ENCODE measurements at places on chromosomes 12 and 14. TPM values are rescaled to one million over a fixed set of nuclear protein-coding genes. Genes with fewer than 3 reads are reported as not detected.

DNA sequence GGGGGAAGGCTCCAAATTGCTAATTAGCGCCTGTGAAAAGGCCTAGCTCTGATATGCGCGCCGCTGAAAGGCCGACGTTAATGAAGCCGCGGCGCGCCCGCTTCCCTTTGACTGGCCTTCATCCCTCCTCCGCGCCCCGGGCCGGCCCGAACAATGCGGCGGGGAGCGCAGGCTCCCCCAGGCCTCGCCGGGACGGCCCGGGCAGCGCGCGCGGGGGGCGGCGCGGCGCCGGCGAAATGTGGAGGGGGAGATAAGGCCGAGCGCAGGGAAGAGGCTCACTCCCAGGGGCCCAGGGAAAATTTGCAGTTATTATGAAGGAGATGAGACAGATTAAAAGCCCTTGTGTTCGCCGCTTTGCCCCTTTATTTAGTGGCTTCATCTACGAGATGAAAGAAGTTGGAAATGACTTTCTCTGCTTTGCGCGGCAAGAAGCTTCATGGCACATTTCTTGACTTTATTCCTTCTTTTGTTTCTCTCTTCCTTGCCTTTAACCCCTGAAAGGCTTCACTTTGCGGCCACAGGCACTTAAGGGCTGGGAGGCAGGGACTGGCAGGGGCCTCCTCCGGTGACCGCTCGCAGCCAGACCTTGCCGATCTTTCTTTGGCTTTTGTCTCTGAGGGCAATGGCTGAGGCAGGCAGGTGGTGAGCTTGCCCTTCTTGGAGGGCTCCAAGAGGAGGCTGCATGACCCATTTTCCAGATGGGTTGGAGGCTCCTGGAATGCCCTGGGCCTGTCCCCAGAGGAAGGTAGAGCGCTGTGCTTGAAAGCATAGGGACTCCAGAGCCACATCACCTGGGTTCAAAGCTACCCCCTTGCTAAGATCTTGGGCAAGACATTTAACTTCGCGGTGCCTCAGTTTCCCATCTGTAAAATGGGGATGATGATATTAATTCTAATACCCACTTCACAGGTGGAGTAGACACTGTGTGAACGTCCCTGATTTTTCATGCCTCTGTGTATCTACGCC, 12.7 kb upstream of the GPATCH2L start:
- no peak for DNase-seq

DNA sequence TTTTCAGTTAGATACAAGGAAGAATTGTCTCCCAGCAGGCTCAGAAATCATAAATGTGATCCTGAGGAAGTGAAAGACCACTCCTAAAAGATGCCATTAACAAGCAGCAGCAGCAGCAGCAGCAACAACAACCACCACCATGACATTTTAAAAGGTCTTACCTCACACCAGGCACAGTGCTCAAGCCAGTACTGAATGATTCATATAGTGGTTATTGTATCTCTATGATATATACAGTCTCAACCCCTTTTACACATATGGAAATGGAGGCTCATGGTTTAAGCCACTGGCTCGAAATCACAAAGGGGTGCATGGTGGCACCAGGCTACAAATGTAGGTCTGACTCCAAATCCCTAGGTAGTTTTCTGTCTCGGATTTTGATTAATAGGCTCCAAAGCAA, 126.9 kb downstream of the KTN1 start:
- no peak for DNase-seq

- no peak for DNase-seq
Measured at GRCh38 chr12:75756771-75757170, 245.4 kb upstream of the KRR1 start.

GRCh38 chr14:99426265-99426664, 54.4 kb downstream of the SETD3 start:
- no peak for DNase-seq

- peak; percentile 41 for DNase-seq
Measured at GRCh38 chr12:56013482-56013881, 7.4 kb upstream of the IKZF4 start.

DNA sequence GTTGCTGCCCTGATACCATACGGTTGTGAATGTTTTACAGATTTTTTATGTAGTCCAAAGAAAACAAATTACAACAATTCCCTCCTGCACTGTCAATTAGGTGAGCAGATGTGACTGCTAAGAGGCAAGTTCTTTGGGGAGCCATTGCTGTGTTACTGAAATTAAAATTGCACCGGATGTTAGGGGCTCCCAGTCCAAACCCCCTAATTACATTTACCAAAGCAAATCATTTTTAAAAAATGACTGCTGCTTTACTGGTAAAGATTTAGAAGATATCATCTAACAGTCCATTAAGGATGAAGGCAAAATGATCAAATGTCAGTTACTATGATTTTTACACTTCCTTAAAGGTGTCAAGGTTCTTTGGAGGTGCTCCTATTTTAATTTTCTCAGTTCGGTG, 70.1 kb upstream of the CSRP2 start:
- DNase-seq = no peak

- no peak for DNase-seq
Measured at GRCh38 chr14:34003691-34004090, 52.8 kb upstream of the EGLN3 start.

DNA sequence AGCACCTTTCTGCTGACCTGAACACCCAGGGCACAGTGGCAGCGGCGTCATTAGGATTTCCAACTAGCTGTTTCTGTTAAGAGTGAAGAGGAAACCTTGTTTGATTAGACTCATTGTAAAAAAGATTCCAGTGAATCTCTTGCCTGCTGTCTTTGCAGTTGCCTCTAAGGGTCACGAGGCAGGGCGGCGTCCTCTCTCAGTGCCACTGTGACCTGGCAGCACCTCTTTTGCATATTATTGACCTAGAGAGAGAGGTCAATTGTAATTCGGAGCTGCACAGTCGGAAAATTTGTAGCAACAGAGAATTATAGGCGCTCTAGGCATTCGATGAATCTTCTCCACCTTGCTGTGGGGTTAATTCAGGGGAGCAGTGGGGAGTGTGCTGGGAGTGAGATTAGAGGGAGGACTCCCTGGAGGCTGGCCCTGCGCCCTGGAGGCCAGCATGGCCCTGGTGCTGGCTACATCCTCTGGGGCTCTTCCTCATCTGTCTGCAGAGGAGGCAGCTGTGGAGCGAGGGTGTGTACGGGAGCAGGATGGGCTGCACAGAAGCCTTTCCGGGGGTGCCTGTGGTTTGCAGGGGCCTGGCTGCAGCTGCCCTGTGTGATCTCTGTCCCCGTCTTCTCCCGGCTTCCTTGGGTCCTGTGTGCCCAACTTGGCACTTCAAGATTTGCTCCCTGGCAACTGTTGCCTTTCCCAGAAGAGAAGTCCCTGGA, 14.3 kb downstream of the PACS2 start:
- DNase-seq = no peak

- DNase-seq = no peak
Measured at GRCh38 chr14:31568161-31568560, 7.0 kb downstream of the NUBPL start.

DNA sequence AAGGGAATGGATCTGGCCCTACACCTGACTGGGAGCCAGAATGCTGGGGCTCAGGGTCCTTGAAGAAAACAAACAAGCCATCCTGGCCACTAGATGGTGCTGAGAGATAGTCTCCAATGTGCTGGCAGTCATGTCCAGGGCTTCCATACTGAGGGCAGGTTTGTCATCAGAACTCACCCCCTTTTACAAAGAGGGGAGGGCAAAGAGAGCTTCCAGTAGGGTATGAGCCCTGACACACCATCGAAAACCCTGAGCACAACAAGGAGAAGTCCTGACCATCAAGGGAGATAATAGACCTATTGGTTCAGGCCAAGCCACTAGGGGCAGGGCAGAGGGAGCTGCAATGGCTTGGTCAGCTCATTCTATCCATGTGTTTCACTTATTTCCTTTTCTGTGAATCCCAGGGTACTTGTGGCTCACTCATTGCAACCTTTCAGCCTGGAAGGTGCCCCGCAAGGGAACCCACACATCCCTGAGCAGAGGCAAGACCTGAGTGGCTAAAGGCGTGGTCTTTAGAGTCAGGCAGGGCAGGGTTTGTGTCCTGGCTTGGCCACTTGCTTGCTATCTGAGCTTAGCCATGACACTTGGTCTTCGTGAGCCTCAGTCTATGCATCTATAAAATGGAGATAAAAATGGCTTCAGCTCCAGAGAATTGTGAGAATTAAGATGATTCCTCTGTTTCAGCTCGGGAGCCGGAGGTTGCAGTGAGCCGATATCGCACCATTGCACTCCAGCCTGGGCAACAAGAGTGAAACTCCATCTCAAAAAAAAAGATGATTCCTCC, 6.2 kb upstream of the PLEKHH1 start:
- peak; percentile 70 for DNase-seq

DNA sequence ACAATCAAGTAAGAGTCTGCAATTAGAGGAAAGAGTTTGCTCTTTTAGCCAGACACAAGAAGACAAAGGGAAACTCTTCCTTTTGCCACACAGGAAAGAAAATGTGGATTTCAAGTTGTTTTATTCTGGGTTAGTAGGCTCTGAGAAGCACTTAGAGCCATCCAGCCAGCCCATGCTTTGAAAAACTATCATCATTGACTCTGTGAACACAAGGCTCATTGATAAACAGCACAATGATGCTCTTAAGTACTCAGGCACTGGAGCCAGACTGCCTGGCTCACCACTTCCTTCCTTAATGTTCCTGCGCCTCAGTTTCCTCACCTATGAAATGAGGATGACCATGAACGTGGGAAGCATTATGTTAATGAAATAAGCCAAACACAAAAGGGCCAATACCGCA, 150.2 kb upstream of the EEA1 start:
- DNase-seq = no peak

- DNase-seq = peak; percentile 55
Measured at GRCh38 chr14:61668282-61668681, 27.0 kb upstream of the HIF1A start.

DNA sequence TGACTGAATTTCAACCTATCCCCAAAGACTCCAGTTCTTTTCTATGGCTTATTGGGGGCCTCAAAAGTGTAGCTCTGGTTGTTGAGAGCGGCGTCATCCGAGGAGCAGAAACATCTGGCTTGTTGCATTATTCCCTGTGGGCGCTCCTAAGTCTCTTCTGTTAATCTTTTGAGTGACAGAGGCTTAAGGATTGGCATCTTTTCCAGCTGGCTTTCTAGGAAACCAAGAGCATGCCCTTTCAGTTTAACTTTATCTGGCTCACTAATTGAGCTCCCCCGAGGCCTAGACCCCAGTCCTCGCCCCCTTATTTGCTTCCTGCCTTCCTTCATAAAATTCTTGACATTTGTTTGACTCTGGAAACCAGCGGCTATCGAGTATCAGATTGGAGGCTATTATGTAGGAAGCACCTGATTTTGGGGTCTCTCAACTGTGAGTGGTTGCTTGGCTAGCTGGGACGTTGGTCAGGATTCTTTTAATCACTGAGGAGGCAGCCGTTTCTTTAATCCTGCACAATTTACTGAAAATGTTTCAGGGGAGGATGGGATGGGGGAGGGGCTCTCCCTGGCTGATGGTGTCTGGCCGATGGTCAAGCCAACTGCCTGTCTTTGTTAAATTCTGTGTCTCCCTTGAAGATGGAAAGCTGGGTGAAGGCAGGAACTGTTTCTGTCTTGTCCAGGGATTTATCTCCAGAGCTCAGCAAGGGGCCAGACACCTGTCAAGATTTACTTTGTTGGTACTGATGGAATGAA, 3.1 kb downstream of the SMOC1 start:
- DNase-seq = no peak

DNA sequence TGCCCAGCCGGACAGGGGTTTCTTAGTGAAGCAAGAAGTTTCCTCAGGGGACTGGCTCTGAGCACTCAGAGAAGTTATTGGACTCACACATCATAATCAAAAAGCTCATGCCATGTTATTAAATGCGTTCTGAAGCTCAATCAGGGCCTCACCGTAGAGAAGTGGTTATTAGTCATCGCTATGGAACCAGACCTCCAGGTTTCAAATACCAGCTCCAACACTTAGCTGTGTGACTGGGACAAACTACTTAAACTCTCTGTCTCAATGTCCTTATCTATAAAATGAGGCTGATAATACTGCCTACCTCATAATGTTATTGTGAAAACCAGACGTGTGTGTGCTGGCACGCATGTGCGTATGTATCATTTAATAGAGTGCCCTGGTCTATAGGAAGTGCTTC, 7.3 kb downstream of the STAT6 start:
- DNase-seq = no peak

GRCh38 chr12:121983536-121984210, 38.0 kb upstream of the BCL7A start:
- no peak for DNase-seq

DNA sequence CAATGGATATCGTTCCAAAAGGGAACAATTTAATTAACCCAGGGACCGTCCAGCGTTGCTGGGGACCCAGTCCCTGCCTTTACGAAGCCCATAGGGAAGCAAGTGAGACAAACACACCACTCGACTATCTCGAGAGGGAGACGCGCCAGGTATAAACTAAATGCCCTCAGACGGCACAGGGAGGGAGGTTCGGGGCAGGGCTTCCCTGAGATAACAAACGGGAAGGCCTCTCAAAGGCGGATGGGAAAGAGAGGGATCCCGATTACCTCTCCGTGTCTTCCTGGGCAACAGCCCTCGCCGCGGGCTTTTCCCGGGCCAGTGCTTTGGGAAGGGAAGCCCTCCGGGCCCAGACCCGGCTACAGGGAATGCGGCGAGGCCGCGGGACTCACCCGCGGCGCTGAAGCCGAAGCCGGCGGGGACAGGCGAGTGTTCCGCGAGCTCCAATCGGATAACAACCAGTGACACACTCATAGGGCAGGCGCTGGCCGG, 390 bp downstream of the BRAP start:
- peak; percentile 60 for DNase-seq

DNA sequence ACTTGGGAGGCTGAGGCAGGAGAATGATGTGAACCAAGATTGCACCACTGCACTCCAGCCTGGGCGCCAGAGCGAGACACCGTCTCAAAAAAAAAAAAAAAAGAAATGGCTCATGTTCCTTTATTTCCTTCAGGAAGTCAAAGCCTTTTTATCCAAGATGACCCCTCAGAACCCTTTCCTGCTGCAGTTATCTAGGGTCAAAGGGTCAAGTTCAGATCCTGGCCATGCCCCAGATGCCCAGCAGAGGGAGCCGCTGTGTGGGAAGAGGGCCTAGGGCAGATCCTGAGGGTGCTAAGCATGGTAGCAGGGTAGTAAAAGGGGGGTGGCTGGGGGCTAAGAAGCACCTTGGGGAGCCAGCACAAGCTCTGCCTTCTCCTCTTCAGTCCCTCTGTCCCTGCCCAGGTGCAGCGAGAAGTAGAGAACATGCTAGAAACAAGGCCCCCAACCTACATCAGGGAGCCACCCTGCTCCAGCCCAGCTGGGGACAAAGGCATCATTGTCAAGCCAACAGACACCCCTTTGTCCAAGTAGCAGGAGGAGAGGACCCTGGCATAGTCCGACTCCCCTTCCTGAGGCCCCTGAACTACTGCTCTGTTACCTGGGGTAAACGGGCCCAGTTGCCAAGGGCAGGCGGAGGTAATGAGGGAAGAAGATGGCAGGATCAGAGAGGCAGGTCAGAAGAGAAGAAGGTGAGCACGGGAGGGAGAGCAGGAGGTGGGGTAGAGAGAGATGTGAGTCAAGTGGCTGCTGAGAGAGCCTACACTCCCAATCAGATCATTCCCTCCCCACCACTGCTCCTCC, 6.5 kb downstream of the NFE2 start:
- DNase-seq = peak; percentile 85

GRCh38 chr12:68612202-68612601, 1.5 kb downstream of the RAP1B start:
- DNase-seq = peak; percentile 42

The SLC25A47 gene
- not detected for total RNA-seq

The NPAS3 gene
- 1.6 TPM for total RNA-seq

The TAS2R13 gene
- 0.91 TPM for total RNA-seq

The ITGB7 gene
- total RNA-seq = 8.8 TPM

The TAS2R31 gene
- total RNA-seq = 2.0 TPM

The NPFF gene
- not detected for total RNA-seq

Data from colonic mucosa (tissue), 4 donors.